ENCODE measurements at places on chromosomes 13 and 19.

DNA sequence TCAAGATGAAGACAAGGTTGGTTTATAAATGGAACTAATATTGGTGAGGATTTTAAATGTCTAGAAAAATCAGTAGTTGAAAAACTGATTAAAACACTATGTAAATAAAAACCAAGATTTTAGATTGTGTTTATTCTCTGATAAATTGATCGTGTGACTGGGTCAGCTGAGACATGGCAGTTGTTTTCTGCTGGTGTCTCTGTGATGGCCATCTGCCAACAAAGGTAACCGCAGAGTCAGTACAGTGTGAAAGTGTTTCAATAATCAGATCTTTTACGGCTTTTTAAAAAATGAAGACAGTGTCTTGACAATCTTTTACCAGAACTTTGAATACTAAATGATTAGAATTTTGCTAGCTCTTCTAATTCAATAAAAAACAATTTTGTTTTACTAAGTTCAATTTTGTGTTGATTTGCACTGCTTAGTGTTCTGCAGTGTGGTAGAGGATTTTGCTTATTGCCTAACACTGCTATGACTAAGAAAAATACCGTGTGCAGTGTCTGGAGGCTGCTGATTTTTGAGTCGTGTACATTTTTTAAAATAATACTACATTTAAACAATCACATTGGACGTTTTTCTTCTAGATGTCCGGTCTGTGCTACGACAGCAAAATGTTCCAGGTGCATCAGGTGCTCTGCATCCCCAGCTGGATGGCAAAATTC, 32.7 kb upstream of the GPR183 start:
- DNase-seq = no peak

- no peak for DNase-seq
These were observed 117.3 kb downstream of the ITGBL1 start for GRCh38 chr13:101569807-101570206.

GRCh38 chr19:47891923-47892666, 6.0 kb upstream of the SULT2A1 start:
- no peak for DNase-seq

- no peak for DNase-seq
These were observed 8.3 kb downstream of the TEKTIP1 start for GRCh38 chr19:3547301-3547731.

- no peak for DNase-seq
These were observed 369.9 kb upstream of the ZNF507 start for GRCh38 chr19:31975461-31975860.

DNA sequence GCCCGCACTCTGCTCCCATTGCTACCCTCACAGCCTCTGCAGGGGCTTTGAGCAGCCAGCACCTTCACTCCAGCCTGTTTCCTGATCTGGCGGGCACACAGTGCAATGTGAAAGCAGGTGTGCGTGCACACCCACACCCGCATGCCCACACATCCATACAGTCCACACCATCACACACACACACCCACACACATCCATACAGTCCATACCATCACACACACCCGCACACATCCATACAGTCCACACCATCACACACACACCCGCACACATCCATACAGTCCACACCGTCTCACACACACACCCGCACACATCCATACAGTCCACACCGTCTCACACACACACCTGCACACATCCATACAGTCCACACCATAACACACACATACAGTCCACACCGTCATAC, 28.0 kb downstream of the PIAS4 start:
- no peak for DNase-seq

DNA sequence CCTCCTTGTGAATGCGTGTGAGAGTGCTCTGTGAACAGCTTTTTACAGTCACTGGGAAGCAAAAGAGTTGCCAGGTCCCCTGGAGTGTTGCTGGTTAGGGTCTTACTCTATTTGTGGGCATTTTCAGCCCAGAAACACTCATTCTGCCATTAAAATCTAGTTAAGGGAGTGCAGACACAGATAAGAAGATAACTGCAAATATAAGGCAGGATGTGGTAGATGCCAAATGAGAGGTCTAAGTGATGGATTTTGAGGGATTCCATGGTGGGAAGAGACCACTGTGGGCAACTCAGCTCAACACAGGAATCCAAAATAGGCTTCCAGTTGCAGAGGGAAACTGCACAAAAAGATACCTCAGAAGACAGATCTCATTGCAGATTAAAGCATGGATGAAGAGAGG, 54.5 kb upstream of the KL start:
- DNase-seq = no peak

DNA sequence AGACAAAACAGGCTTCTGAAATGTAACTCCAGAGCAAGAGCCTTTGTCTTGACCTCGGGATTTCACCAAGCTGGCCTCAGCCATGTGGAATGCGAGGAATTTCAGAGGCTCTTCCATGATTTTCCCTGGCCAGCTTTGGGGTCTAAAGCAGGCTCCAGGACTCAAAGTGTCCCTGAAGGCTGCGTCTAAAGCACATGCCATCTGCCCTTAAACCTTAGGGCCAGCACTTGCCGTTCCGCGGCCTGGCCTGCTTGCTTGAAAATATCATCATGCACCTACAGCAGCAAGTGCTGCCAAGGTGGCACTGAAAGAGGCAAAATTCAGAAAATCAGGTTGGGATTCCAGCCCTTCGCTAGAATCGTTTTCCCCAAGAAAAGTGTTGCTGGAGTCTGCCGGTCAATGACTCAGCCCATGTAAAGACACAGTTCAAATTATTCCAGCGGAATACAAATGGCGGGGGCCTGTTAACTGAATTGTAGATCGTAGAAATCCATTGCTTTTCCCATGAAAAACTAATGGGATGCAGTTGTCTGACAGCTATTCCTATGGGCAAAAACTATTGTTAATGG, 105.7 kb upstream of the RAP2A start:
- no peak for DNase-seq

DNA sequence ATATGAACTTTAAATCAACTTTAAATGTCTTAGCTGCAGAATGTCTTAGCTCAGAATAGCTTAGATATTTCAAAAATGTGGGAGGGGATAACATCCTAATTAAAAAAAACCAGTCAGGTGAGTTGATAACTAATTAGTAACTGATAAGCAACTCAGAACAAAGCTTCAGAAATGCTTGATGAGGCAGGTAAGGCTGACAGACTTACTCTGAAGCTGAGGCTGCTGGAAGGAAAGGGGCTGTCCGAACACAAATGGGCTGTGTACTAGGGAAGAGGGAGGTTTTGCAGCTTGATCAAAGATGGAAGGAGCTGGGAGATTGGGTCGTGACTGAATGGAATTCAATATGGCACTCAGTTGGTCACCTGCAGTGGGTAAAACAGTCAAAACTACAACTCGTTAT, 91.2 kb upstream of the FBXL3 start:
- DNase-seq = no peak

- DNase-seq = no peak
These were observed 7.6 kb downstream of the GPR32 start for GRCh38 chr19:50777830-50778303.

DNA sequence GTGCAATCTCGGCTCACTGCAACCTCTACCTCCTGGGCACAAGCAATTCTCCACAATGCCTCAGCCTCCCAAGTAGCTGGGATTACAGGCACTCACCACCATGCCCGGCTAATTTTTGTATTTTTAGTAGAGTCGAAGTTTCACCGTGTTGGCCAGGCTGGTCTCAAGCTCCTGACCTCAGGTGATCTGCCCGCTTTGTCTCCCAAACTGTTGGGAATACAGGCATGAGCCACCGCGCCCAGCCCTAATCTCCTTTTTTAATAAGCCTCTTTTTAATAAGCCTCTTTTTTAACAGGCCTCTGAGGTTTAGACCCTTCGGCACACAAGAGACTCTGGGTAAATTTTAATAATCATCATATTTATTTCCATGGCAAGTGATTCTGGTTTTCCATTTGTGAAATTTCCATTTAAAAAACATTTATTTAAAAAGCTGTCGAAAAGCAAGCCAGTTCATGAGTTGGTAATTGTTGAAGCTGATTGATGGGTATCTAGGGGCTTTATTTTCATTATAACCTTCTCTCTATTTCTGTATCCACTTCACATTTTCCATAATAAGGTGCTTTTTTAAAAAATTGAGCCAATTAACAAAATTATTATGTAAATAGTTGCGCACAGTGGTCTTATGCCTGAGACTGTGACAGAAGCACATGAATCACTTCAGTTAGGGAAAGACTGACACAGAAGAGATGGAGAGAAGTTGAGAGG, 11.8 kb downstream of the POU2F2 start:
- DNase-seq = no peak

- DNase-seq = no peak
These were observed 69.9 kb downstream of the CACNA1A start for GRCh38 chr19:13436352-13436751.

DNA sequence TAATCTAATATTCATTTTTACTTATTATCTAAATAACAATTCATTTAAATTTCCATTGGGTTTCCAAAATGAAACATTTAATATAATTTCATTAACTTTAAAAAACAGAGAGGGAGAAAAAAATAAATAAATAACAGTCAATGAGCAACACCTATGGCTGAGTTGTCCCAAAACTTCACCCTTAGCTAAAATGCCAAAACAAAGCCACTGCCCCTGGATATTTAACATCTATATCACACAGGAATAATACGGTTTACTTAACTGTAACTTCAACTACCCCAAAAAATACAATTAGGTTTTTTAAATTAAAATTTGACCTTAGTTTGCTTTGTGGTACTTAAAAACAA, 541 bp downstream of the ELF1 start:
- DNase-seq = no peak

GRCh38 chr13:76556627-76557026, 329.6 kb downstream of the KCTD12 start:
- no peak for DNase-seq

GRCh38 chr19:18784786-18785120, 6.4 kb downstream of the COMP start:
- no peak for DNase-seq

GRCh38 chr13:28106976-28107375, 6.6 kb upstream of the FLT3 start:
- DNase-seq = no peak

- no peak for DNase-seq
These were observed at the start of gene SLITRK1 for GRCh38 chr13:83881917-83882605. TSS of gene SLITRK1 (minus strand) at chr13:83882474. CDS start at chr13:83881507, 967 bp downstream.

- no peak for DNase-seq
These were observed 15.2 kb upstream of the N4BP2L1 start for GRCh38 chr13:32443111-32443510.

- no peak for DNase-seq
These were observed 65.2 kb upstream of the ZNF599 start for GRCh38 chr19:34838248-34838647.

DNA sequence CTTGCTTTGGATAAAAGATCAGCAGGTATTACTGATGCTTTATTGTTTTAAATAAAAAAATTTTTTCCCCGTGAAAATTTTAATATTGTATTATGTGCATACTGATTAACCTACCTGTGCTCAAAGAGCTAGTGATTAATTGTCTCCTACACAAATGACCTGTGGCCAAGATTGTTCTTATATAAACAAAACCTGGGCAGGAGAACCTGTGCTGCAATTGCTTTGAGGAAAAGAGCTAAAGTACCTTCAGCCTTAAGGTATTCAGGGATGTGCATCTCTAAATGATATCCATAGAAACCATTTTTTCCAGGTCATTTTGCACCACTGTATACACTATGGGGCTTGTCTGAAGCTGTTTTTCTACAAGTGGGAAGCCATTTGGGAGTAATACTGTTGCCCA, 1.2 kb downstream of the FRY start:
- DNase-seq = no peak

DNA sequence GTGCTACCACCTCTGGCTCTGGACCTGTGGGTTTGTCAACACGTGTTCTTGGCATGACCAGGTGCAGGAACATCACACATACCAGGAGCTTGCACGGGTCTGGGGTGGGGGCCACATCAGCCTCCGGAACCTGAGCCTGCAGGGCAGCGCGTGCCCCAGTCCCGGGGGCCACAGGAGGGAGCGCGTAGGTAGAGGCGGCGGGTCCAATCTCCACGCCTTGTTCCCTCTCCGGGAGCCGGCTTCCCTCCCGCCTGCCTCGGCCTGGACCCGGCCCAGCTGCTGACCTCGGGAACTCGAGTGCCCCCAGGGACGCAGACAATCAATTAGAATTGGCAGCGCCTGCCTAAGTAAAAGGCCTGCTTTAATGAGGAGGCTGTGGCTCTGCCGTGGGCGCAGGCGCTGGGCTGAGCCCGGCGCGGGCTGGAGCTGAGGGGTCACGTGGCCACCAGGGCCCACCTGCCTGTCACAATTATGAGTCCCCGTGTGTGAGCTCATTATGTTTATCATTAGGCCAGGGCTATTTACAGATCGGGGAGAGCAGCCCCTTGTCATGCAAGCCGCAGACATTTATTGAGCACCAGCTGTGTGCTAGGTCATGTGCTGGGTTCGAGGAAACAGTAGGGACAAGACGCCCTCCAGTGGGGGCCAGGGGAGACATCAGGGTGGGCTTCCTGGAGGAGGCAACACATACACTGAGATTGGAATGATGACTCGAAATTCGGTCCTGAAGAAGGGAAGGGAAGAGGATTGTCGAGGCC, 32.2 kb upstream of the TNFAIP8L1 start:
- peak; percentile 39 for DNase-seq

DNA sequence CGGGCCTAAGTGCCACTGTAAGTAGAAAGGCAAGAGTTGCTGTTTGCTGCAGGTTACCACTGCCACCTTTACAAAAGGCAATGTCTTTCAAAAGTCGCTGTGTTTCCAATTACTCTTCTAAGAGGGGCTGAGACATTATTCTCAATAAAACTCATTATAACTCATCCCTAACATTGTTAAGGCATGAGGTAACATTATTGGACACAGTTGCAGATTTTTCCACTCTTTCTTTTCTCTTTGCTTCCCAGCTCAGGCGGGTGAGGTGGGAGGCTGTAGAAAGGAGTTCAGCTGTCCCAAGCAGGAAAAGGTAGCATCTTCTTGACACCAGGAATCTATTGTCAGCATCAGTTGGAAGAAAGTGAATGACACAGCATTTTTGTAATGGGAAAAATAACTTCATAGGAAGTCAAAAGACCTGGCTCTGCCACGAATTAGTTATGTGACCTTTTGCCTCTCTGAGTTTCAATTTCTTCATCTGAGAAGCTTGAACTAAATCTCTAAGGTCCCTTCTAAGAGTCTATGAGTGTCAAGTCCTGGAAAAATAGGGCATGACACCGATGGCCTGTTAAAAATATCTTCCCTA, 2.1 kb upstream of the UBL3 start:
- no peak for DNase-seq

DNA sequence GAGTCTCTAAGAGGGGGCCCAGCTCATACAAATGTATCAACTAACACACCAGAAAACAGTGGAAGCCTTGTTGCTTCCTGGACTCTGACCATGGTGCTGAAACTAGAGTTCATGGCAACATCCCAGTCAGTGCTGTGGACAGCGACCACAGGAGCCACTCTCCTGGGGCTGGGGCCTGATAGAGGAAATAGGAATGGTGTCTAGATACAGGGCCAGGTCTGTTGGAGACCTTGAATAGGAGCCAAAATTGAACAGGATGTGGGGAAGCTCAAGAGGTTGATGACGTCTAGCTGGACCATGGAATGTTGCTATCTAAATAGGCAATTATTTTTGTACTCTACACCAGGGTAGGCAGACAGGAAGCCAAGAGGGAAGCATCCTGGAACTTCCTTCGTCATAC, 21.7 kb downstream of the LILRB4 start:
- no peak for DNase-seq

GRCh38 chr19:12093777-12094176, 29.2 kb downstream of the ZNF844 start:
- no peak for DNase-seq

All from hypothalamus (tissue), 51 donors.